ENCODE measurements at places on chromosomes 6 and 20. TPM values are rescaled to one million over a fixed set of nuclear protein-coding genes. Genes with fewer than 3 reads are reported as not detected.

DNA sequence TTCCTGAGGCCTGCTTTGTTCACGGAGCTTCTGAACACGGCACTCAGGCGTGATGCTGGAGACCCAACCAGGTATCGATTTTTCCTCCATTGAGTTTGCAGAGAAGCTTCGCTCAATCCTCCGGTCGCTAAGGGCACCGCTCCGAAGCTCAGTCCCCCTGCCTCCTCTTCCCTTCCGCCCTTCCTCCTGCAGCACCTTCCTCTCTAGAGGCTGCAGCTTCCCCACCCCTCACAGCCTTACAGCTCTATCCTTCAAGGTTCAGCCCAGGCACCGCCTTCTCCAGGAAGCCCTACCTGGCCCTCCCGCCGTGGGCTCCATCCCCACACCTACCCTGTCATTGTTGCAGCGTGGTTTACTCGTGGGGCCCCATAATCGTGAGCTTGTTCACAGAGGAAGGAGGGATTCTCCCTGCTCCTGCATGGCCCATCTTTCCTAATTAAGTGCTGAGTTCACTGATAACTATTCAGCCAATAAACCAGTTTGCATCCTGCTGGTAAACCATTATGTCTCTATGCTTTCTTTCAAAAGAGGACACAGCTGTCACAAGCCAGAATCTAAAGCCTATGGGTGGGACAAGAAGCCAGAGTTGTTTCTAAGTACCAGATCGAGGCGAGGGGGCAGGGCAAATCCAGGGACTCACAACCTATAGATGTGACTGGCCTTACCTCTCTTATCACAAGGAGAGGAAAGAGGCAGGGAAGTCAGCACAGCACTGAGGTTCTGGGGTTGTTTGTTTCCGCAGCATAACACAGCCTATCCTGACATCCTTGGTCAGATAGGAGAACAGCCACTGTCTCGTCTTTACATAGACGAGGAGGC lies 152.0 kb downstream of the GRM4 start:
- no peak for DNase-seq

DNA sequence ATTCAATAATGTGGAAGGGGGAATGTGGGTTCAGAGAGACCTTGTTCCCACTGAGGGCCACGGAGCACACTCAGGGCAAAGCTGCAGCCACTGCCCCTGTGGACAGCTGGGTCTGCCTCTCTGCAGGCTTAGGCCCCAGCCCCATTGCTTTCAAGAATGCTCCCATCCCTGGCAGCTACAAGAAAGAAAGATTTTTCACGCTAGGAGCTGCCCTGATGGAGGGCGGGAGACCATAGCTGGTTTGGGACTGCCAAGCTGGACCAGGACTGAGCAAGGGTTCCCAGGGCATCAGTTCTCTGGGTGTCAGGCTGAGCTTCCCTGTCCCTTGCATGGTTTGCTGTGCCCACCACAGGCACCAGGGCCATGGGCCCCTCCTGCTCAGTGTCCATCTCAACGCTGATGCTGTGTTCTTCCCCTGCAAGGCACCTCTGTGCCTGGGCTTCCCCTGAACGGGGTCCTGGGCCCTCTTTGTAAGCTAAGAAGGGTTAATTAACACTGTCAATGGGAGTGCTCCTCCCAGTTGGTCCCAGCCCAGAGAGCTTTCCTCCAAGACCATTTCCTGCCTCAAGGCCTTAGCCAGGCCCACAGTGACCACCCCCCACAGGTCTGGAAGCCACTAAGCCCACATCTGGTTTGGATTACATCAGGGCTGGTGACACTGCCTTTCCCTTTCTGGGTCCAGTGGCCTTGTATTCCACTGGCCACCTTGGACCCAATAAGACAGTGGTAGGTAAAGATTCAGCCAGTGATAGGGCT lies 8.4 kb downstream of the FOXS1 start:
- peak; percentile 20 for DNase-seq

GRCh38 chr6:128425856-128426255 lies 94.5 kb downstream of the PTPRK start:
- no peak for DNase-seq

DNA sequence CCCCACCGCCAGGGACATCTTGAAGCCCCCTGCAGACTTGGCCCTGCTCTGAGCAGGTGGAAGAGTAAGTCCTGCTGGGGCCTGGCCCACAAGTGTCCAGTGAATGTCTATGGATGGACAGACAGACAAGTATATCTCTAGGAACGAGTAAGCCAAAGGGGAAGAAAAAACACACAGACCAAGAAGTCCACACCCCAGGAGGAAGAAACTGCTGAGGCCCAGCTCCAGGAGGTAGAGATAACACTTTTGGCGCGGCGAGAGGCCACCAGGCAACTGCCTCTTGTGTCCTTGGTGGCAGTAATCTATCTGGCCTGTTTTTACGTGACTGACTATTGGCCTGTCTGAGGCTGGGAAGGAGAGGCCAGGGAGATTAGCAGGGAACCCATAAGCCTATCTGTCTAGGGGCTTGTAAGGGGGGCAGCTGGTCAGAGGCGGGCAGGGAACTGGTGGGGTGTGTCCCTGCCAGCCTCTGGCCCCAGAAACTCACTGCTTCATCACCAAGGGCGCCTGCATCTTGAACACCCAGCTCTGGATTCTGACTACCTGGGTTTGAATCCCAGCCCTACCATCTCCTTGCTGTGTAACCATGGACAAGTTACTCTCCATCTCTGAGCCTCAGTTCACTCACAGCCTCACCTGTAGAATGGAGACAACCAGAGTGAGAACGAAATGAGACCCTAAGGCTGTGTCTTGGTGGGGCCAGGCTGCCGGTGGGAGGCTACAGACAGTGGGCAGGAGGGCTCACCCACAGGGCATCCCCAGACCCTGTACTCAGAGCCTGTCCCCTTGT lies 31.3 kb downstream of the C20orf203 start:
- DNase-seq: no peak

DNA sequence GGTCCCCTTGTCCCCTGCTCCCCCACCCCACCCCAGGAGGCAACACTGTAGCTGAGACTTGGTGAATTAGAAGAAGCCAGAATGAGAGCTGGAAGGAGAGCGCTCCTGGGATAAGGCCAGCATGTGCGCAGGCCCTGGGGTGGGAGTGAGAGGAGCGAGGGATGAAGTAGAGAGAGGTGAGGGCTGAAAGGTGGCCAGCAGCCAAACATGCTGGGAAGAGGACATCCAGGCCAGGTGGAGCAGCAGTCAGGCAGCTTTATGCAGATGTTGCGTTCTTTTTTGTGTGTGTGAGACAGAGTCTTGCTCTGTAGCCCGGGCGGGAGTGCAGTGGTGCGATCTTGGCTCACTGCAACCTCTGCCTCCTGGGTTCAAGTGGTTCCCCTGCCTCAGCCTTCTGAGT lies 2.2 kb upstream of the BPIFB1 start:
- DNase-seq: no peak

DNA sequence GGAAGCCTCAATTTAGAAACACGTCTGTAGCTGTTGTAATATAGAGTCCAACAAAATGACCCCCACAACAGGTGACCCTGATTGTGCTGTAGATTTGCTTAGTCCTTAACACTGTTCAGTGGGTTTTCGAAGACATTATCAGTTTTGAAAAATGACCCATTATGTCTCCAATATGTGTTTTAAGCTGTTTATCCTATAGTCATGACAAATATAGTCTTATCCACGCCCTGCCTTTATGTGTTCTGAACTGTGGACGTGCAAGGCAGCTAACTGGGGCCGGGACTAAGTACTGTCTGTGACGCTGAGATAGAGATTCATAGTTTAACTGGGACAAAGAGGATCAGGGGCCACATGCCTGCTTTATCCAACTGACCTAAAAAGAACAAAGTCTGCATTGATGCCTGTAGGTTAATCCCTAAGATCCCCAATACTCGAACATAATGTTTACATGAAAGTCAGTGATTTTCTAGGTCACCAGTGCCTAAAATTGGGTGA lies 192.4 kb downstream of the CD83 start:
- no peak for DNase-seq

SLC24A3 gene
- total RNA-seq: 4.1 TPM

GRCh38 chr20:57434390-57434700 lies 43.1 kb downstream of the RBM38 start:
- no peak for DNase-seq

ENPP3 gene
- total RNA-seq: 0.53 TPM

- DNase-seq: no peak
Measured at GRCh38 chr6:131844243-131844841, 36.5 kb downstream of the ENPP1 start.

- no peak for DNase-seq
Measured at GRCh38 chr6:20207088-20207418, 5.2 kb downstream of the MBOAT1 start.

CLPSL2 gene
- not detected for total RNA-seq

MICA gene
- 11.3 TPM for total RNA-seq

DNA sequence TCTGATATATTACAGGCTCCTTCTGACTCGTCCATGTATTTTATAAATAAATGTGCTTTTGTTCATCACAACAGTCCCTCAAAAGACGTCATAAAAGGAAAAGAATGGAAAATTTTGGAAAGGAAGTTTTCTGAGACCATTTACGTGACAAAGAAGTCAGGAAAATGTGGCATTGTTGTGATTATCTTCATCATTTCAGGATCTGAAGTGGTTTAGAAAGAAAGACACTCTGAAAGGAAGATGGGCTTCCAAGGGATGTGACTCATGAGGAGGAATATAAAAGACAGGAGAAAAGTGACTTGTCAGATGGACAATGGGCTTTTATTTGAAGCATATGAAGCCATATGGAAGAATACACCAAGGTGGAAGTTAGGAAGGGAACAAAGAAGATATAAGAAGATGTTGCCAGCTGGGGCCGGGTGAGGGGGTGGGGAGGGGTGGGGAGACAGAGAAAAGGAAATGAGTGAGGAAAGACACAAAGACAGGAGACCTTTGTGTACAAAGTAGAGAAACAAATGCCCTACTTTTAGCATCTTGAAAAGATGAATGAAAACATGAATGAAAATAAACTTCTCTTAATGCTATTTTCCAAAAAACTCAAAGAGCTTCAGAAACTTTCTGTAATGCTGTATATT lies 190.3 kb upstream of the PREP start:
- DNase-seq: no peak

DNA sequence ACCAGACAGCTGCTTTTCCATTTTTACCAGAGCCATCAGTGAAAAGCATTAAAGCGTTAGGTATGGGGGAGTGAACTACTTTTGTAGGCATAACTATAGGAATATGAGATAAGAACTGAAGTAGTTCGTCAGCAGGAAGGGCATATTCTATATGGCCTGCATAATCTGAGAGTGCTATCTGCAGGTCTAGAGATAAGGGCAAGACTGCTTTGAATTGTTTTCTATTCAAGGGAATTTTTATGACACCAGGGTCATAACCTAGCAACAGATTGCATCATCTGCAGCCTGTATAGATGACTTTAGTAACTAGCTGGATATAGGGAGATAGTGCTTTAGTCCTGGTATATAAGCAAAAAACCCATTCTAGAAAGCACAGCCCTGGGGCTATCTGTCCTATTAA lies 437.3 kb upstream of the HTR1E start:
- DNase-seq: no peak

GUCA1A gene
- total RNA-seq: not detected

- no peak for DNase-seq
Measured at GRCh38 chr20:1378735-1379125, 14.1 kb downstream of the FKBP1A start.

FABP7 gene
- total RNA-seq: not detected

GRCh38 chr6:45163952-45164766 lies 164.0 kb upstream of the RUNX2 start:
- no peak for DNase-seq

DNA sequence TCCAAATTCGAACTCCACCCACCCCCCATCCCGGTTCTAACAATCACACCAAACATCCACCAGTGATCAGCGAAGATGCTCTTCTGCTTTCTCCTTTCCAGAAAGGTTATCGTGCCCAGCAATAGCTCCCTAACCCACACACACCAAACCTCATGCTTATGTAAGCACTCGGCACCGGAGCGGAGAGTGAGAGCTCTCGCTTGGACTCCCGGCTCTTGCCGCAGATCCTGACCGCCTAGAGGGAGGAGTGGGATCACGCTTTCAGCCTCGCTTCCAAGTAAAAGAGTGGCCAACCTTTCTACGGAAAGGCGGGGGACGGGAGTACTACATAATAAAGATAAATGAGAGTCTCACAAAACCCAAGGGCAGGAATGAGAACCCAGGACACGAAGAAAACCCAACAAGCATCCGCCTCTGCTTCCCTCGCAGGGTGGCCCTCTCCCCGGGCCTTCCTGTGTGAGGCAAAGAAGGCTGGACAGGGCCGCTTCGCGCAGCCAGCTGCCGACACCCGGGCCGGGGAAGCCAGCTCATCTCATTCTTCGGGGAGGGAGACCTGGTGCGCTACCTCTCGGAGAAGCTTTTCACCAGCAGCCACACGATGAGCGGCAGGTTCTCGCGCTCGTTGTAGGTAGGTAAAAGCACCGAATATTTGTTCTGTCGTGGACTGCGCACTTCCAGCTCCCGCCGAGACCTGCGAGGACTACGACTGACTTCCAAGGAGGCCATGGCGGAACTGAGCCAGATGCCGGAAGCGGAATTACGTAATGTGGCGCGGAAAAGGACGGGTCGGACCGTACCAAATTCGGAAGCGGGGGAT lies at the start of gene DPM1:
DPM1 (minus strand) TSS at position 735 of the 817 bp plus-strand sequence; CDS start at position 726, 9 bp downstream.
- peak; percentile 90 for DNase-seq

CNR1 gene
- 3.8 TPM for total RNA-seq

- DNase-seq: no peak
Measured at GRCh38 chr6:151197556-151197955, 42.2 kb upstream of the AKAP12 start.

- no peak for DNase-seq
Measured at GRCh38 chr20:3557237-3557785, 86.5 kb downstream of the ATRN start.

HAO1 gene
- total RNA-seq: not detected

SERINC1 gene
- 191 TPM for total RNA-seq

DLL1 gene
- total RNA-seq: 19.0 TPM

SLC22A7 gene
- not detected for total RNA-seq

DNA sequence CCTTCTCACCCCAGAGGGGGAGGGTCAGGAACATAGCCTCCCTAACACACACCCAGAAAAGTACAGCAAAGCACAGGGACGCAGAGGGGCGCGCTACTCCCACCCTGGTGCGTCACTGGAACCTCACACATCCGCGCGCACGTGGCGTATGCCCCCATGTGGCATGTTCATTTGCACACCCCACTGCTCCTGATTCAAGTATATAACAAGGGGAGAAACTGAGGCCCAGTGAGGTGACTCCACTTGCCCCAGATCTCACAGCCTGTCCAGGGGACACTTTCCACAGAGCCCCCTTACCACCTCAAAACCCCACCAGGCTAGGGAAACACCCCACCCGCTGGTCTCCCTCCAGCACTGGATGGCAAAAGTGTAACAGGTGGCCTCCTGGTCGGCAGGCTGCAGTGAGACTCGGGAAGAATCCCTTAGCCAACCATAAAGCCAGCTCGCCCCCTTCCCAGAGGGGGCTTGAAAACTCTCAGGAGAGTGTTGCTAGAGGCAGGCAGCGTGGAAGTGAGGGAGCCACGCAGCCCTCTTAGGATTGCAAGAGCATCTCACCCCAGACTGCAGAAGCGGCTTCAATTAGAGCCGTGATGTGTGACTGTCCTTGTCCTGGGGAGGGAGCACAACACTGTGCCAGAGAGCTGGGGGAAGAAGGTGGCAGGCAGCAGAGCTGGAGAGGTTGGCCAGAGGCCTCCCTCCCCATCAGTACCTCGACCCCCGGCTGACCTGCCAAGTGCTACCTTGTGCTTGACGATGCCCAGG lies at the start of gene GRM4:
GRM4 (minus strand) TSS at position 67 of the 762 bp plus-strand sequence. CDS start 12,591 bp downstream, outside the sequence.
- no peak for DNase-seq

- peak; percentile 73 for DNase-seq
Measured at GRCh38 chr20:17662333-17663039, 19.6 kb downstream of the RRBP1 start.

- no peak for DNase-seq
Measured at GRCh38 chr6:80022803-80023202, 18.4 kb downstream of the TTK start.

LINC00237 gene
- total RNA-seq: not detected
